Stimulated activated CD4-positive, alpha-beta T cell treated with anti-CD3 and anti-CD28 coated beads, Interleukin-12 subunit alpha, Interleukin-12 subunit beta, amount 100 ng/mL, for 48 hours (primary cell): ENCODE measurements at places on chromosomes 16 and 17.

GRCh38 chr17:66509926-66510325 is 207.5 kb downstream of the PRKCA start:
- DNase-seq: no peak

DNA sequence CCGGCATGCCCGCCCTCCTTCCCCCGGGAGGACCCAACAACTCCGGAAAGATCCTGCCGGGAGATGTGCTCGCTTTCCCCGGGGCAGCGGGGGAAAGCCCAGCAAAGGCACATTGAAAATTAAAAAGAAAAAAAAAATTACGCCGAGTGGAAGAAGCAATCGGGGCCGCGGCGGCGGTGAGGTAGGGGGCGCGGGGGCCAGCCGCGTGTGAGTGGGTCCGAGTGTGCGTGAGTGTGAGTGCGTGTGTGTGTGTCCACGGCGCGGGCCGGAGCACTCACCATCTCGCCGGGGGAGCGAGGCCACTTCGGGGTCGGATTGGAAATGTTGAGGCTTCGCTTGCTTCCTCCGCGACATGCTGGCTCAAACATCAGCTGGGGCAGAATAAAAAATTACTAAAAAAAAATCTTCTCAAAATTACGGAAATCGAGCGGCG is at the start of gene SALL1:
Gene SALL1, minus strand, starts transcription at position 383 of the 433 bp plus-strand sequence. Its CDS starts 29 bp downstream, at position 354.
- DNase-seq: no peak

DNA sequence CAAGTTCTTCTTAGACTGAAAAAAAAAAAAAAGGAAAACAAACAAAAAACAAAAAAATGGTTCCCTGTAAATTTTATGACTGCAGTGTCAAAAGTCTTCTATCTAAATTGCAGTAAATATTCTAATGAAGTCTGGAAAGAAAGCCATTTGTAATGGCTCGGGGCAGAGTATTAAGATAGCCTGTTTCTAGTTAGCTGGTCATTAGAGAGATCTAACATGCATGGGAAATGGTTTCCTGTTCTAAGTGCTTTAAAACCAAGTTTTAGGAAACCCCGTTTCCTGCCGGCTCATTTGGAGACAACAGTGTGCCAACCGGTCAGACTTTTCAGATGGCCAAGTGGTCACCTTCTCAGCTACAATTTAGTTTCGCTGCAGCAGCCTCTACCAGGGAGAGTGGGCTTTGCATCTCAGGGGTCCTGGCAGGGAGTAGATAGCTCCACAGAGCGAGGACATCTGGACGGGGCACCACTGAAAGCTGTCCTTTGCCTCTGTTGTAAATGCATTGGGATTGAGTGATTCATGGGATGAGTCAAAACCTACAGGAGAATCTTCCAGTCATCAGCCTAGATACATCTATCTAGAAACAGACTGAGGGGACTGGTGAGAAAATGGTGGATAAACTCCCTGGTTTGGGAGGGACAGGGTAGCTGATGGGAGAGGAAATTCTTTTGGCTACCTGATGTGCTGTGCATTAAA is 473.2 kb upstream of the SALL1 start:
- no peak for DNase-seq

DNA sequence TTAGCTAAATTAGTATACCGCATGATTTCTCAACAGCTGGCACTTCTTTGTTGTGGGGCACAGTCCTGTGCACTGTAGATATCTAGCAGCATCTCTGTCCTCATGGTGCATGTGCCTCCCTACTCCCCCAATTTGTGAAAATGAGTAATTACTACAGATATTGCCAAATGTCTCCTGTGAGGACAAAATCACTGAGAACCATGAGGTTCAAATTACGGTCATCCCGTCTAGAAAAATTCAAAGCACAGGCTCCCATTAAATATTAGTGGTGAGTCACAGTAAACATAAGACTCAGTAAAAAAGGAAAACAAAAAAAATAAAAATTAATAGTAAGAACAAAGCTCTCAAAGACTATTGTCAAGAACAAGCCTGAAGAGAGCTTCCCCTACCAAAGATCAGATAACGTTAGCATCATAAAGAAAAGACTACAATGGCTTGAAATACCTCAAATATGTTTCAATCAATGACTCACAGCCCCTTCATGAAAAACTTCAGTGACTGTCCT is 57.8 kb downstream of the STH start:
- DNase-seq: no peak

GRCh38 chr17:74199306-74200092 is 4.0 kb upstream of the RPL38 start:
- DNase-seq: no peak

DNA sequence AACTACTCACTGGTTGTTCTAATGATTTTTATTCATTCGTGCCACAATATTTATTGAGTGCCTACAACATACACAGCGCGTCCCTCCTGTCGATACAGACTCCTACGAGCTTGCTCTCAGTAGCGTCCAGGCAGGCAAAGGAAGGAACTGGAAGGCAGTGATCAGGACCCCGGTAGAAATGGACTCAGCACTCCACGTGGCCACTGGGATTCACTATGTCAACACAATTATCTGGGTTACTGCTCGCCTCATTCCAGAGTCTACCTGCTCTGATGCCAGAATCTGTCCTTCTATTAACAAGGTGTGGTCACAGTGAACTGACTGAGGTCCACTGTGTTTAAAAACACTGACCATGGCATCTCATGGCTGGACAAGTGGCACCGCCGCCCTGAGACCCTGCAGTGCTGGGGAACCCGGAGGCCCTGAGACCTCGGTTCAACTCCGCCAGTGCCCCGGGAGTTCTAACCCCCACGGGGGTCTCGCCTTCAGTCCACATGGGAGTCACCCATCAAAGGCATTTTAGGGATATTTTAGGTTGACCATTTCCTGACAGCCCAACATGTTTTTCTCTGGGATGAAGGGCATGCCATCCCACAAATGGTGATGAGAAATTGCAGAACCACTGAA is 71.4 kb downstream of the ZFHX3 start:
- DNase-seq: no peak

DNA sequence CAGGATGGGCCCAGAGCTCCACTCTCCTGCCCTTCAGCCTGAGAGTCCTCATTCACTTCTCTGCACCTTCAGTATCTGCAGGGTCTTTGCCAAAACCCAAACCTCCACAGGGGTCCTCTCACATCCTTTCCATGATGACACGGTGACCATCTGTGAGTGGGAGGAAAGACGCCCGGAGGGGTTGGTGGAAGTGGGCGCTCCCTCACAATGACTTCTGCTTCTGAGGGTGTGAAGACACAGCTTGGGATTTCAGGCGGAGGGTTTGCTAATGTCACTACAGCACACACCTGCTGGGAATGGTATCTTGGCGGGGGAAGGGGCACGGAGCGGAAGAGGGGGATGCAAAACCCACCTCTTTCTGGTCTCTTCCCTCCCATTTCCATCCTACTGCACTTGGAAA is 115.1 kb upstream of the SDK2 start:
- DNase-seq: no peak

- DNase-seq: no peak
These were observed 247.1 kb upstream of the MON1B start for GRCh38 chr16:76943921-76944320.
